ENCODE measurements at places on chromosomes 6 and 20.

DNA sequence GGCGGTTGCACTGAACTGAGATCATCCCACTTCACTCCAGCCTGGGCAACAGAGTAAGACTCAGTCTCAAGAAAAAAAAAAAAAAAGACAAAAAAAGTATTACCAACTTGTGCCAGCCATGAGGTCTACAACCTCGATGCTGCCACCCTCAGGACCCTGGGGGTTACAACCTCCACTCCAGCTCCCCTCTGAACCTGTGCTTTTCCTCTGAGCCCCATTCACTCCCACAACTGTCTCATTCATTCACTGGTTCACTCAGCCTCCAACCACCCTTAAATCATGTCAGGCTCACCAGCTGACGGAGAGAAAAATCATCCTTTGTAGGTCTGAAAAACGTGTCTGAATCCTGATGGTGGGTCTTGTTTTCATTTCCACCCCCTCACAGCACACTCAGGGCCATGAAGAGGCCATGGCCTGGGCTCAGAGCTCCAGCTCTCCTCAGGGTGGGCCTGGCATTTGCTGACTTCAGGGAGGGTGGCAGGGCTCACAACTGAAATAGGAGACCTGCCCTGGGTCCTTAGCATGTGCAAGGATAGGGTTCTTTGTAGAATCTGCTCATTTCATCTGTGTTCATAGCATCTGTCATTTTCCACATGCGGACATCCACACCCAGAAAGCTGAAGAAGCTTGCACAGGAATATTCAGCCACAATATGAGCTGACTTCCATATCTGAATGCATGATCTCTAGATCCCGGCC is 1.9 kb upstream of the ULBP1 start:
- DNase-seq: no peak

DNA sequence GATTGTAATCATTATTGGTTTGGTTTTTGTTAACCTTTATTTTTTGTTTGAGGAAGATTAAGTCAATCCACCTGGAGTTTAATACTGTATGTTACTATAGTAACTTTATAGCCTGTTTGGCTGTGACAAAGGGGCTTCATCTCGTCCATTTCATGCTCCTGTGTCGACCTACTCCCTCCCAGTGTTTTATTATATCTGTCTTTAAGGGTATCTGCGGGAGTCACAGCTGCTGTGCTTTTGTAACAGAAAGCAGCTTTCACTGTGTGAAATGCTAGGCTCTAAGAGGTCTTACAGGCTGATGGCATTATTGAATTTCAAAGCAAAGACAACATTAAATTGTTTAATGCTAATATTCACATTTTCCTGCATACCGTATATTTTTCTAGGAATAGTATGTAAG is 698.0 kb upstream of the POU3F2 start:
- no peak for DNase-seq

DNA sequence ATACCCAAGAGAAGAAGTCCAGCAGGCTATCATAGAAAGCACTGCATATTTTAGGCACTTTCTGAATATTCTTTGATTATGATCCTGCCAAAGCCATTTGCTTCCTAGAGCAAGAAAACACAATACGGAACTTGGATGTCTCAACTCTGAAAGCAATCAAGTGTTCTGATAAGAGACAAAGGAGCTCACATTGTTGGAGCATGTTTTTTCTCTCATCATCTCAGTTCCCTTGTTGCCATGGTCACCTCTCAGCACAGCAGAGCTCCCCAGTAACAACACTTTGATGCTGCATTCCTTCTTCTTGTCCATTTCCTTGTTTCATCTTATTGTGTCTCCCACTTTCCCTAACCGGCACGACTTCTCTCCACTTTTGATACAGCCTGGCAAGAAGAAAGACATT is 168.7 kb upstream of the FUT9 start:
- no peak for DNase-seq

- no peak for DNase-seq
Observed at GRCh38 chr6:19210849-19211590, 626.1 kb upstream of the ID4 start.

DNA sequence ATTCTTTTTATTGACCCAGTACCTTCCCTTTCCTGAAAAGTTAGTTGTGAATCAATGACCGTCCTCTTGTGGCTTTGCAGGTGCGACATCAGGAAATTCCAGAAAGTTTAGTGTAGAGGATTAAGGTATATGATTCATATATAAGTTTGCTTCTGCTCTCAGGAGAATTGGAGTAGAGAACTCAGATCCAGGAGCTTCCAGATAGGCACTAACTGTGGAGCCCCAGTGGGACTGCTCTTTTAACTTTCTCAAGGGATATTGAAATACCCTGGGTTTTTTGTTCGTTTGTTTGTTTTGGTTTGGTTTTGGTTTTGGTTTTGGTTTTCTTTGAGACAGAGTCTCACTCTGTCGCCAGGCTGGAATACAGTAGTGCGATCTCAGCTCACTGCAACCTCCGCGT is 9.5 kb downstream of the TAAR2 start:
- no peak for DNase-seq

All from astrocyte (in vitro differentiated cells and primary cell).